ENCODE measurements at places on chromosomes 13 and 19. TPM values are rescaled to one million over a fixed set of nuclear protein-coding genes. Genes with fewer than 3 reads are reported as not detected.

ZNF763 gene
- total RNA-seq, result 2.0 TPM

HOMER3 gene
- total RNA-seq, result not detected

MYBPC2 gene
- total RNA-seq, result not detected

CAPN12 gene
- 12.2 TPM for total RNA-seq

OR10H1 gene
- total RNA-seq, result not detected

DHDH gene
- 1.9 TPM for total RNA-seq

MEGF8 gene
- 5.0 TPM for total RNA-seq

PCSK4 gene
- total RNA-seq, result 3.4 TPM

CD33 gene
- total RNA-seq, result 4.0 TPM

SMAD9 gene
- not detected for total RNA-seq

RNF113B gene
- total RNA-seq, result not detected

APOE gene
- 0.68 TPM for total RNA-seq

CNN1 gene
- total RNA-seq, result not detected

PDE4C gene
- total RNA-seq, result 0.08 TPM

PGLYRP1 gene
- total RNA-seq, result not detected

C19orf85 gene
- total RNA-seq, result not detected

ZNF223 gene
- not detected for total RNA-seq

C19orf33 gene
- total RNA-seq, result not detected

BRME1 gene
- 5.0 TPM for total RNA-seq

NLRP9 gene
- not detected for total RNA-seq

CEACAM5 gene
- not detected for total RNA-seq

ARL11 gene
- total RNA-seq, result 1.9 TPM

LILRB4 gene
- total RNA-seq, result not detected

CACNG8 gene
- total RNA-seq, result not detected

ATXN8OS gene
- total RNA-seq, result not detected

UBE2L5 gene
- not detected for total RNA-seq

ZNF541 gene
- total RNA-seq, result 0.10 TPM

SHANK1 gene
- not detected for total RNA-seq

HNRNPUL1 gene
- total RNA-seq, result 340 TPM

CYP4F12 gene
- not detected for total RNA-seq

INAFM1 gene
- total RNA-seq, result 12.9 TPM

ZNF793 gene
- total RNA-seq, result 4.7 TPM

C1QTNF9B gene
- total RNA-seq, result not detected

SWSAP1 gene
- 3.4 TPM for total RNA-seq

ONECUT3 gene
- total RNA-seq, result not detected

WDR18 gene
- total RNA-seq, result 51.5 TPM

ACOD1 gene
- total RNA-seq, result not detected

MBD3L2 gene
- total RNA-seq, result not detected

Data from activated CD8-positive, alpha-beta T cell treated with anti-CD3 and anti-CD28 coated beads, Interleukin-2, amount 10 ng/mL, durations not matched to agents 7 days and 5 days (primary cell).